ENCODE measurements at places on chromosomes 16 and 17.
A peak's percentile ranks its signal among the peaks of the same experiment; 100 is the strongest.

DNA sequence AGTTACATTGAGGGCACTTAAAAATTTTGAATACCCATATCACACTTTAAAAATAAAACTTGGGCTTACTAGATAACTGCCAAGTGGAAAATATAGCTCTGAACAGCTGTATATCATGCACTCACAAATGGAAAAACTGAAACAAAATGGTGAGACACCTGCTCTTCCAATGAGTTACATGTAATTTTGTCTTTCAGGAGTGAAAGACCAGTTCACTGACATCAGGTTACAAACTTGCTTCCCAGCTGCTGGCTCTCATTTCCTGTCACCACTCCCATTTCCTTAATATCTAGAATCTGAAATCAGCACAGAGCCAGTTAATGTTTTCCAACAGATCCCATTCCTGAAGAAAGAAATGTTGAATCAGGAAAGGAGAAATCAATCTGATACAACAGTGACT is 10.8 kb downstream of the CSNK2A2 start:
- no peak overlapping the region for H3K27ac ChIP-seq
- H3K4me3 ChIP-seq = no peak overlapping the region
- peaks cover 81% of the 10 kb centered on the region for H3K36me3 ChIP-seq

- peaks cover 43% of the 10 kb centered on the region for H3K36me3 ChIP-seq
- DNase-seq = no peak
- H3K4me3 ChIP-seq = no peak overlapping the region
- H3K27ac ChIP-seq = no peak overlapping the region
- H3K4me1 ChIP-seq = no peaks in the 10 kb centered on the region
Measured at GRCh38 chr17:75645501-75645888, 12.3 kb downstream of the SMIM5 start.

DNA sequence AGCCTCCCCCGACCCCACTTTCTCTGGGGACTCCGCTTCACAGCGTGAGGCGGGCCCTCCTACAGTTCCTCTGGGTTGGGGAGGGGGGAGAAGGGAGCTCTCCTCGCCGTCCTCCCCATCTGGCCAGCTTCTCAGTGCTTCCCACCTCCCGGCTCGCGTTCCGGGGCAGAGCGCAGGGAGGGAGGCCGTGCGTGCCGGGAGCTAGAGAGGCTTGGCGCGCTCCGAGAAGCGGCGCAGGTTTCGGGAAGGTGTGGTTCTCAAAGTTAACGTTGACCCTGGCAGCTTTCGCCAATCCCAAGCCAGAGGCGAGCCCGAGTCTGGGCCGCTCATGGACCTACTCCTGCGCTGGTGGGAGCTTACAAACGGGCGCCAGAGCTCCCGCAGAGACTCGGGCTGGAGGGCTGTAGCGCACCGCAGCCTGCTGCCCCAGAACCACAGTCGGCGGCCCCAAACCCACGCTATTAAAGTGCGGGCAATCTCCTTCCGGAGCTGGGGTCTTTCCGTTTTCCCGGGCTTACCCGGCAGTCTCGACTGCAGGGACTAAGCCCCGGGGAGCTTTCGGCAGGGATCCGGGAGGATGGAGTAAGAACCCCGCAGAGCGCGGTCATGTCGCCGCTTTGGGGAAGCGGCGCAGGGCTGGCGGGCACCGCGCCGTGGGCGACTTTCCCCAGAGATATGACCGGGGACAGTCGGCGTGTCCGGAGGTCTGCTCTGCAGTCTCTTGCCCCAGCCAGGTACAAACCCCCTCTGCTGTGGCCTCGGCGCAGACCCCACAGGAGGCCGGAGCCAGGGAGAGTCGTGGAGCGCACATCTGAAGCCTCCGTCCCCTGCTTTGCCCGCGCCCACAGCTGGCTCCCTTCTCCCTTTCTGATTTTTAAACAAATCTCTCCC is 787 bp downstream of the CDH11 start:
- peak overlapping the region; percentile 72 for H3K4me3 ChIP-seq
- peaks cover 54% of the 10 kb centered on the region for H3K4me1 ChIP-seq
- peak overlapping the region; percentile 49 for H3K27ac ChIP-seq

- H3K27me3 ChIP-seq = peaks cover 40% of the 10 kb centered on the region
- no peaks in the 10 kb centered on the region for H3K4me1 ChIP-seq
- H3K4me3 ChIP-seq = no peak overlapping the region
- no peak for DNase-seq
- H3K36me3 ChIP-seq = no peaks in the 10 kb centered on the region
Measured at GRCh38 chr16:89174877-89175276, 3.3 kb downstream of the CDH15 start.
